Renal cortical epithelial cell (primary cell): ENCODE measurements at places on chromosomes 2 and 18. TPM values are rescaled to one million over a fixed set of nuclear protein-coding genes. Genes with fewer than 3 reads are reported as not detected.

GYPC gene
- 22.3 and 34.7 TPM in 2 replicates for total RNA-seq

ABCG5 gene
- total RNA-seq = not detected in 2 replicates

- DNase-seq = no peak
Observed at GRCh38 chr2:72004201-72004915, 143.3 kb downstream of the CYP26B1 start.

- no peak for DNase-seq
Observed at GRCh38 chr18:78431606-78432005, 548.0 kb upstream of the SALL3 start.

DNAJC5G gene
- not detected in 2 replicates for total RNA-seq

- DNase-seq = no peak
Observed at GRCh38 chr2:168254158-168254935, 7.0 kb upstream of the STK39 start.

CFC1 gene
- not detected in 2 replicates for total RNA-seq

DNA sequence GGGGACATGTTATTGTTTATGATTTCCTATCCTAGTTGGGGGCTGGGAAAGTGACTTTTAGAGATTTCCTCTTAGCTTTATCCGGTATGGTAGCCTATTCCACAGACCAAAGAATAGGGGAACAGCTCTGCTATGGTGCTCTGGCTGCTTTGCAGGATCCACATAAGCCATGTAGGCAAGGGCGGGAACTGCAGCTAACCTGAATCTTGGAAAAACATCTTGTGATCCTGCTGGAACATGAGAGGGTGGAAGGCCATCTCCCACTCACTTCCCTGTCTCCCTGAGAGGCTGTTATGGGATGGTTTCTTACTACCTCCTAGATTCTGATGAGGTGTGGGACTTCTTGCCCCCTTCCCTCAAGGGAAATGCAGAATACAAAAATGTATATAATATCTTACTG is 2.0 kb upstream of the DARS1 start:
- DNase-seq = no peak

GRCh38 chr2:392181-392925 is 104.5 kb upstream of the ALKAL2 start:
- DNase-seq = no peak

- no peak for DNase-seq
Observed at GRCh38 chr2:106020821-106021661, 173.1 kb downstream of the UXS1 start.
